RPMI7951 (cell line): ENCODE measurements at places on chromosomes 5 and 9.
A peak's percentile ranks its signal among the peaks of the same experiment; 100 is the strongest.

DNA sequence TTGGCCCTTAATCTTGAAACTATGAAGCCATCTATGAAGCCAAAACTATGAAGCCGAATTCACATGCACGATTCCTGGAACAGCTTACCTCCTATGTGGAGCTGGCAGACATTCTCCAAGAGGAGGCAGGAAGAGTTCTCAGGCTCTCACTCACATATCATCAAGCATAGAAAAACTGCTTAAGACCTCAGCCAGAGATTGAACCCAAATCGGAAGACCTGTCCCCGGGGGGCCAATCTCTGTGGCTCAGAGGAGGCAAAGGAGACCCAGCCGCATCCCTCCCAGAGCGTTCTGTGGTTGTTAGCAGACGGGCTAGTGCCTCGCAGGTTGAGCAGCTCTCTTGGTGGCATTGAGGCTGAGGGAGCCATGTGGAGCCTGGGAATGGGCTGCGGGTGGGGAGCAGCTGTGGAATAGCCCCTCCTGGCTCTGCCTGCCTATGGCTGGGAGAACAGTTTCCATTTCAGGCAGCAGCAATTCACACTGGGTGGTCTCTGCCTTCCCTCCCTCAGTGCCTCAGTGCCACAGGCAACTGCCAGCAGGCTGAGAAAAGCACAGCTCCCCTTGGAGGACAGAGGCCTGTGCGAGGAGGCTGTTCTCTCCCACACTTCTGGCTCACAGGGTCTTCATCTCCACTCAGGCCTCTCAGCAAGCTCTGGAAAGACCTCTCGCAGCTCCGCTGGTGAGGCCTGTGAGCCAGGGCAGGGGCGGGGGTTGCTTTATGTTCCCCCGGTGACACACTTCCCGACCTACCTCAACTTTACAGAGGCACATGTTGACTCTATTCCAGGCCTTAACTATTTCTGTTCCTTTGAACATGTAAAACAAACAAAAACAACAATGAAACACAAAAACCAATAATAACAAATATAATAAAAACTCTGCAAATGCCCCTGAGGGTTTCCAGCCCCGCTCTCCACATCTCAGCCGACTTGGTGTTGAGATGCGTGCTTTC lies 17.4 kb upstream of the TMEM174 start:
- DNase-seq: no peak

DNA sequence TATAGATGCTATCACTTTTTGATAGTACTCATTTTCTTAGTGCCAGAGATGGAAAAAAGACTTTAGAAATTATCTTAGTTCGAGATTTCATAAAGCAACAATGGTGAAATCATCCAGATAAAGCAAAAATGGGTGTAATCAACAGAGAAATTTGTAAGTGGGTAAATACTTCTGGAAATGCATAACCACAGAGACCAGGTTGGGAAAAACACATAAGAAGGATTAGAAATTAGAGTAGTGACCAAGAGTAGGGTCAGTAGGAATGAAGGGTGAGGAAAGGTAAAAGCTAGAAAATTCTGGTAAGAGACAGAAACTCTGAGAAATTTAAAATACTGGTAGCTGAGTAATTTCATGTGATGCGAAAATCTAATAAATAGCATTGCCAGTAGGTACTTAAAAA lies 11.2 kb downstream of the EDIL3 start:
- no peak for DNase-seq

DNA sequence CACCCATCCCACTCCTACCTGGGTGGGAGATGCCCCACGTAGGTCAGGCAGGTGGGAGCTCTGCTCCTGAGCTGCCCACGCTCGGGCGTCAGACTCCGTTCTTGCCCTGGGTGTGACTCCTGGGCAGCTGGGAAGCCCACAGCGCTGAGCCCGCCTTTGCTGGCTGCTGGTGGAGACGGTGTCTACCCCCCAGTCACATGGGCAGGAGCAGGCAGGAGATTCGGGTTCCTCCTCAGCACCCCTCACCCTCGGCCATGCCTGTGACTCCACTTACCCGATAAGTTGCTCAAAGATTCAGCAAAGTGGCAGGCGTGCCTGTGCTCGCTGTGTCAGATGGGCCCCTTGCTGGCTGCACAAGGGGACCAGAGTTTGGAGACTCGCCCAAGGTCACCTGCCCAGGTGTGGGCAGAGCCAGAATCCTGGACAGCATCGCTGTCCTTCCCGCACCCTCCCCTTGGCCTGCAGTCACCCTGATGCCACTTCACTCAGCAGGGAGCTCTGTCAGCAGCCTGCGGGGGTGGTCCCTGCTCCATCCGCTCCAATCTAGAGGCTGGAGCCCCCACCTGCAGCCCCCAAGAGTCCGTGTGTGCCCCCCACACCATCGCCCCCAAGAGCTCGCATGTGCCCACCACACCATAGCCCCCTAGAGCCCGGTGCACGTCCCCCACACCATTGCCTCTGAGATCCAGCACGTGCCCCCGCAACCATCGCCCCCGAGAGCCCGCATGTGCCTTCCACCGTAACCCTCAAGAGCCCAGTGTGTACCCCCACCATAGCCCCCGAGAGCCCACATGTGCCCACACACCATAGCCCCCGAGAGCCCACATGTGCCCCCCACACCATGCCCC lies 4.2 kb downstream of the LCN1 start:
- no peak for DNase-seq

DNA sequence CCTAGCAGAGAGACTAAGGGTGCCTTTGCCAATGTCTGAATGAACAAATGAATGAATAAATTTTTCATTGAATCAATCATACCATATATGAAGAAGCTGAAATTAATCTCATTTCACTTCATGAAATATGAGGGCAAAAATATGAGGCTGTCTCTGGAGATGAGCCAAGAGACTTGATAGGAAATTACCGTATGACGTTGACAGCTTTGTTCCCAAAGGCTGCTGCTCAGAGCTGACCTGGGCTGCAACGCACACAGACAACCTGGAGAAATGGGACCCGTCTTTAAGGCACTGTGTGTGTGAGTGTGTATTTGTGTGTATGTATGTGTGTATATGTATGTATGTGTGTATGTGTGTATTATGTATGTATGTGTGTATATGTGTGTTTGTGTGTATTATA lies 226.1 kb downstream of the IRX2 start:
- DNase-seq: no peak

GRCh38 chr9:71357346-71357745 lies 235.9 kb upstream of the TRPM3 start:
- DNase-seq: no peak

DNA sequence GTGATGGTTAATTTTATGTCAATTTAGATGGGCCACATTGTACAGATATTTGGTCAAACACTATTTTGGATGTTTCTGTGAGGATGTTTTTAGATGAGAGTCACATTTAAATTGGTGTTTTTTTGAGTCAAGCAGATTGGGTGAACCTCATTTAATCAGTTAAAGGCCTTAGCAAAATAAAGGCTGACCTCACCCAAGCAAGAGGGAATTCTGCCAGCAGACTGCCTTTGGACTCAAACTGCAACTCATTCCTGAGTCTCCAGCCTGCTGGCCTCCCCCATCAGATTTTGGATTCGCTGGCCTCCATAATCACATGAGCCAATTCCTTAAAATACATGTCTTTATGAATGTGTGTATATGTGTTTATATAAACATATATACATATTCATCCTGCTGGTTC lies 282.7 kb upstream of the POU5F2 start:
- no peak for DNase-seq

- DNase-seq: no peak
Measured at GRCh38 chr5:147373328-147373727, 136.5 kb downstream of the DPYSL3 start.

DNA sequence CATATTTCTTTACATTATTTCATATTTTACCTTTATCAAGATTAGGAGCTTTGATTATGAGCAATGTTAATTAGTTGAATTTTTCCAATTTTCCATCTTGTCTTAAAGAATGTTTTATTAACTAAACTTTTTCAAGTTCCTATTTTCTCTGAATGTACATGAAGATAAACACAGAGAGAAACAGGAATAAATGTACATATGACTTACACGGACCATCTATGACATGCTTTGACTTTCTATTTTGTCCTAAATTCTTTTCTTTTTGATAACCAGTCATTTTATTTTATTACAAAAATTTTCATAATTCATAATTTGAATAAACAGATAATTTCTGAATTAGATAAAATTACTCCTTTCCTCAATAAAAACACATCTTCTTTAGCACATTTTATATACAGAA lies 1038.8 kb upstream of the ARRDC3 start:
- DNase-seq: no peak

DNA sequence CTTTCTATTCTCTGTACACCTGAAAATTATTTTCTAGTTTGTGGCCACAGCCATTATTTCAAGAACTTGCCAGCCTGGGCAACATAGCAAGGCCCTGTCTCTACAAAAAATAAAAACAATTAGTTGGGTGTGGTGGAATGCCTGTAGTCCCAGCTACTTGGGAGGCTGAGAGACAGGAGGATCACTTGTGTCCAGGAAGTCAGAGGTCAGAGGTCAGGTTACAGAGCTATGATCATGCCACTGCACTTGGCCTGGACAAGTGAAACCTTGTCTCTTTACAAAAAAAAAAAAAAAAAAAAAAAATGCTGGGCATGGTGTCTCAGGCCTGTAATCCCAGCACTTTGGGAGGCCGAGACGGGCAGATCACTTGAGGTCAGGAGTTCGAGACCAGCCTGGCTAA lies 58.3 kb downstream of the HMGCR start:
- no peak for DNase-seq

- DNase-seq: peak; percentile 72
Measured at GRCh38 chr9:35690614-35691333, 1.0 kb upstream of the TPM2 start.

- no peak for DNase-seq
Measured at GRCh38 chr5:3281366-3281765, 314.3 kb upstream of the IRX1 start.

- no peak for DNase-seq
Measured at GRCh38 chr9:129849901-129850300, 14.6 kb downstream of the USP20 start.
